Liver (tissue), 10 donors: ENCODE measurements at places on chromosomes 1 and 21.

GRCh38 chr1:20368866-20369470 is 78.3 kb downstream of the VWA5B1 start:
- no peak for DNase-seq

DNA sequence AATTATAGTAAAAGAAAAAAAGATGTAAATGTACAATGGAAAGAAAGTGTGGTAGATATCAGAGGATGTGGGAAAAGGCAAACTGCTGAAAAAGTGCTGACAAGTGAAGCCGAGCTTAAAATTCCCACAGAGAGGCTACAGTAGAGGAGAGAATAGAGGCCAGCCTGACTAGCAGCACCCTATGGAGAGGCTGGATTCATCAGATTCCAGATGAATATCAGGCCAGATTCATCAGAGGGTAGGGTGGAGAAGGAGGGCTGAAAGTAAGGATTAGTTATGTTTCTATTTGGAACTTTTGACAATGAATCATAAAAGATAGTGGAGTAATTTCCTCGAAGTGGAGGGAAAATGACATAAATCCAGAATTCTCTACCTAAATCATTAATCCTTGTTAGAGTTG is 60.4 kb upstream of the NEK7 start:
- no peak for DNase-seq

GRCh38 chr1:62841587-62842169 is 57.7 kb downstream of the ATG4C start:
- no peak for DNase-seq

GRCh38 chr1:118791094-118791691 is 196.9 kb downstream of the TBX15 start:
- no peak for DNase-seq
